LNCaP clone FGC (cell line): ENCODE measurements at places on chromosomes 12 and 14.

GRCh38 chr14:92944976-92945375 lies 22.0 kb downstream of the CHGA start:
- no peak for DNase-seq

- no peak for DNase-seq
These were observed 175.2 kb downstream of the EPS8 start for GRCh38 chr12:15613981-15614380.

DNA sequence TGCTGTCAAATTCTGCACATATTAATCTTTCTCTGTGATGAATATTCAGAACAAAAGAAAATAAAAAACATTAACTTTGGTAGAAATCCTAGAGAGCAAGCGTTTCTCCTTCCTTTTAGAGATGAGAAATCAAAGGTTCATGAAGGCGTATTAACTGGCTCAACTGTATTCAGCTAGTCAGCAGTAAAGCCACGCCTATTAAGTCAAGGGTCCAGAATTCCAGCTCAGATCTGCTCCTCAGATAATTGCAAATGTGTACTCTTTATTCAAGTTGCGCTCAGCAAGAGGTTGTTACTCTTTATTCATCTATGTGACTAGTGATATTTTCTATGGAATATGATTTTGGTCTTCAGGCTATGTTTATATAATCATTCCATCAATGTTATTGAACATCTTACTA lies 13.1 kb upstream of the POC1B start:
- DNase-seq: no peak

DNA sequence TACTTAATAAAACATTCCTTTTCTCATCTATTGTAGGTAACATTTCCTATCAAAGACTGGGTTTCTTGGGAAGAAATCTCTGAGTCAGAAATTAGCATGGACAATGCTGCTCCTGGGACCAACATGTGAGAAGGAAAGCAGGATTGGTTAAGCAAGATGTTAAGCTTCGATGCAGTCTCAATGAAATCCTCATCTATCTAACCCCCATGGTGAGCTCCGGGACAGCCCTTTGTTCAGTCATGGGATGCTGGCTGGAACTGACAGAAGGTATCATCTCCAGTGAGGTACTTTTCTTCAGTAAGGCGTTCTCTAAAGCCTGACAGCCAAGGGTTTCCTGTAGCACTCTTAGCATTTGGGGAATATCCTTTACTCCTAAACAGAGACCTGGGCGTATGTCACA lies 82.8 kb upstream of the SINHCAF start:
- DNase-seq: no peak

DNA sequence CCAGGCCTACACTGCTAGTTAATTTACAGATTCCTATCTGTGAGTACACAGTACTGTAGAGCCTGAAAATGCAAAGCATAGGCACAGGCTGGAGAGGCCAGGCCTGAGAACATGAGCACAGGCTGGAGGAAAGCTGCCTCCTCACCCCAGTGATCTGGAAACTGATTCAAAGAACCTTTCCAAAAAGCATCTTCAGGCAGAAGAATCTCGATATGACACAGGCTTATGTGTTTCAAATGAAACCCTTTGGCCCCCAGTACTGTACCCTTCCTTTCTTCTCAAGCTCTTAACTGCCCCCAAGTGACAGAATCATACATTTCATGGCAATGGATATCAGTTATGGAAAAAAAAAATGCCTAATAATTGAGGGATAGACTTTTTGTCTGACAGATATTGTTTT lies 122.0 kb downstream of the KCNC2 start:
- DNase-seq: peak; percentile 23
